A673 (cell line): ENCODE measurements at places on chromosomes 4 and X. TPM values are rescaled to one million over a fixed set of nuclear protein-coding genes. Genes with fewer than 3 reads are reported as not detected.

The GABRQ gene
- total RNA-seq, result not detected in 2 replicates

The CD99L2 gene
- 29.5 and 34.1 TPM in 2 replicates for total RNA-seq

The SERTM2 gene
- not detected in 2 replicates for total RNA-seq

DNA sequence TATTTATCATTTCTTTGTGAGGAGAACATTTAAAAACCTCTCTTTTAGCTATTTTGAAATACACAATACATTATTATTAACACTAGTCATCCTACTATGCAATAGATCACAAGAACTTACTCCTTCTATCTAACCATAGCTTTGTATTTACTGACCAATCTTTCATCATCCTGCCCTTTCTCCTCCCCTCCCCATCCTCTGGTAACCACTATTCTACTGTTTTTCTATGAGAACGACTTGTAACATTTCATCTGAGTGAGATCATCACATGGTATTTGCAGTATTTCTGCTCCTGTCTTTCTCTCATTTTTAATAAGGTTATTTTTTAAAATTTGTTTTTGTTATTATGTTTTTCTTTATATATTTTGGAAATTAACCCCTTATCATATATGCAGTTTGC, 331.8 kb downstream of the TEX13C start:
- no peak for DNase-seq

GRCh38 chrX:69959712-69960111, 90.0 kb downstream of the AWAT2 start:
- DNase-seq, result no peak

- no peak for DNase-seq
Measured at GRCh38 chrX:112759966-112760365, 80.2 kb upstream of the LHFPL1 start.

DNA sequence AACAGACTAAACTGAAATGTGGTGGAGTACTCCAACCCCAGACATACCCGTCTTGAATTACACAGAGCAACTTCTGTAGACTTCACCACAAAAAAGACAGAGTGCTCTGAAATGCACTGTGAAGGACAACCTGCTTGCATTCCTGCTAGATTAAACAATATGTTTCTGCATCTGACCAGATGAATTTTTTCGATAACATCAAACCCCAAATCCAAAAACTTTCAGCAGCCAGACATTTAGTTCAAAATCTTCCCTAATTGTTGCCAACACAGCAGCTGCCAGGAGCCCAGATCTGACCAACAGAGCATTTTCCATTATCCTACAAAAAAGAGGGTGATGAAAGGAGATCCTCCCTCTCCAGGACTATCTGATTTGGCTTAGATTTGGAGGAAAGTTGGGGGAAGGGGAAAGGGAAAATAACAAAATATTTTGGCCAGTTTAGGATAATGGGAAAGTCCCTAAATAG, 356.5 kb downstream of the PDGFC start:
- no peak for DNase-seq
